ENCODE measurements at places on chromosomes 4 and X.

GRCh38 chr4:165873298-165874071 lies 448 bp downstream of the TLL1 start:
- no peak for DNase-seq

DNA sequence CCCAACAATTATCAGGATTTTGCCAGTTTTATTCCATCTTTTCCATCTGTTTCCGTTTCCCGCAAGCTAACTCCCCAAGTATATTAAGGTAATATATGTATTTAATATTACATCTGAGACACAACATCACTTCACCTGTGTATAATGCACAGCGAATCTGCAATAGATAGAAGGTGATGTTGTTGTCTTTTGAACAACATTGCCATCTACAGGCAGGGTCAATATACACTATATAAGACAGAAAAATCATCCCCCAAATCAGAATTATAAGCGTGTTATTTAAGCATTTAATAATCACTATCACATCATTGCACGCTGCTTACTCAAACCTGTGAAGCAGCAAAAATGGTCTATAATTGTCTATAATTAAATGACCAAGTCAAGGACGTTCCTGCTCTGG lies 1115.5 kb downstream of the NLGN4X start:
- no peak for DNase-seq

DNA sequence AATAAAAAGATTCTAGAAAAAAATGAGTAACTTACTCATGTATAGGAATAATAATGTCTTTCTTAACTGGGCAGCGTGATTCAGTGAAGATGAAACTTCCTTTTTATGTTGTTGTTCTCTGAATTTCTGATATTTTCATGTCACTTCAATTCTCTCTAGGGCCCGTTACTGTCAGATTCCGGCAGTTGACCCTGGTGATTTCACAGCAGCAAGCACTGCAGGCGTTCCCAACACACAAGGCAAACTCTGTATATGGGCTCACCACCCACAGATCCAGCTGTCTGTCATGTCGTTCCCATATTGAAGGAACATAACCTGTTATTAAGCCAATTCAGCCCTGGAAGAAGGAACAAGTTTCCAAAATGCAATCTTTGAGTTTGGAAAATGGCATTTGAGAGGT lies 288.3 kb upstream of the GALNTL6 start:
- no peak for DNase-seq

DNA sequence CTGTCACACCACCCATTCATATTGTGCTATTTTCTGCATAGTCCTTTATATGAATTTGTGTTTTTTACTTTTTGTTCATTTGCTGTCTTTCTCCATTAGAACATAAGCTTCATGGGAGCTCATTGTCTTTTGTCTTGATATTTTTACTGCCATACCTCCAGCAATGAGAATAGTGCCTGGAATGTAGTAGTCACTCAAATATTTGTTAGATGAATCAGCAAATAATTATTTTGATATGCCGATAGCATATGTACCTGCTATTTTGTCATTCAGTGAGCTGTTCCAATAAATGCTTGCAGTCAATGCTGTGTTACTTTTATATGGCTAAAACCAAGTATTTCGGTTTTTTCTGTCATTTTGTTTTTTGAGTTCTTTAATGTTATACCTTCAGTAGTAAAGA lies 43.5 kb upstream of the SLC25A31 start:
- no peak for DNase-seq

- no peak for DNase-seq
Observed at GRCh38 chrX:100964362-100964761, 5.1 kb upstream of the ARL13A start.

- DNase-seq, result no peak
Observed at GRCh38 chr4:100982345-100982744, 365.0 kb downstream of the PPP3CA start.

DNA sequence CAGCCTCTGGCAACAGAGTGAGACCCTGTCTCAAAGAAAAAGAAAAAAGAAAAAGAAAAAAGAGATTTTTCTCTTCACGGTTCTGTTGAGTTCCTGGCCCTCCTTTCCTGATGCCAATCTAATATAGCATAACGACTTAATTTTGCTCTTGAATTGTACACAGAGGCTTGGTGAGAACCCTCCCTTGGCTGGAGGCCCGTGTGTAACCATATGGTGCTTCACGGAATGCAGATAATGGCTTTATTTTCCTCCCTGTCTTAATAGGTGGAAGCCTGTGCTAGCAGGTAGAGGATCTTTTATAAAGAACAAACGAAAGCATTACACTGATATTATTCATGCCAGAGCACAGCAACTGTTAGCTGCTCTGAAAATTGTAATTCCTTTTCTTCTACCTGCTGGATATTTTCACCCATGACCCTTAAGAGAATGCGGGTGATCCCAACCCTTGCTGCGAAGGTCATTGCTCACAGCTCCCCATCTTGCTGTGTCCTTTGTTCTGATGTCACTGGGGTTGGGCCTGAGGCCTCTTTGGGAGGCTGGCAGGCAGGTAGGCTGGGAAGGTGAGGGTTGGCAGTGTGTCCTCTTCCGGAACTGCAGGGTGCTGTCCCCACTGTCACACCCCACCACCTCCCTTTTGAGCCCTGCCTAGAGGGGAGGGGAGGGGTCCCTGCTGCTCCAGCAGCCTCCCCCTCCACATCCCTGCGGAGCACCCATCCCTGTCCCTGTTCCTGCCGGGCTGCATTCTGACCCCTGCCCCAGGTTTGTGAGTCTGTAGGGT lies 83.8 kb upstream of the STOX2 start:
- no peak for DNase-seq

GRCh38 chrX:10620121-10620699 lies at the start of gene MID1:
MID1 (minus strand) TSS chrX:10620585; CDS start chrX:10567547, 53,038 bp downstream.
- peak; percentile 73 for DNase-seq

- DNase-seq, result no peak
Observed at GRCh38 chrX:23783589-23784469, 856 bp downstream of the SAT1 start.

- DNase-seq, result no peak
Observed at GRCh38 chrX:9133426-9133825, 99.5 kb upstream of the FAM9B start.

- no peak for DNase-seq
Observed at GRCh38 chrX:38796946-38797345, 4.3 kb upstream of the MID1IP1 start.

DNA sequence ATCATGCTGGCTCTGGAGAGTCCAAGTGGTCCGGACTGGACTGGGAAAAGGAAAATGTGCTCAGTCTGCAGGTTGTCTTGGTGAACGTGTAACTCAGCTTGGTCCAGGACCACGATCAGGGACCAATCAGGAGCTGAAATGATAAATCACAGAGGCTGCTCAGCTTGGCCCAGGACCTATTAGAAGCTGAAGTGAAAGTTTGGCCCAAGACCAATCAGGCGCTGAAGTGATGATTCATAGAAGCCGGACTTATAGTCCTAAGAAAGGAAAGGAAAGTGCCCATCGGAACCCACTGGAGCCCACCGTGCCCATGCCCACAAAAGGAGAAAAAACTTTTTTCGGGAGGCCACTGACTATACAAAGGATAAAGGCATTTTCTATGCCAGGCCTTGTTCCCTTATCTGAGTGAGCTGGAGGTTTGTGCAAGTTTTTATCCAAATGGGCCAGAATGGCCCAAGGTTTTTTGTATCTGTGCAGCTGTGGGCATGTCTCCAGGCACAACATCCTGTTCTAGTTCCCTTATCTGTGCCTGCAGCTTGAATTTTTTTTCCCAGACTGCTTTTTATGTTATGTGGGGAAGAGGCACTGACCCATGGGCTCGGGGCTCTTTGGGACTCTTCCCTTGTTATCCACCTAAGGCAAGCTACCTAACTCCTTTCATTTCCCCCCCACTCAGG lies 194.4 kb downstream of the FAM133A start:
- DNase-seq, result no peak

DNA sequence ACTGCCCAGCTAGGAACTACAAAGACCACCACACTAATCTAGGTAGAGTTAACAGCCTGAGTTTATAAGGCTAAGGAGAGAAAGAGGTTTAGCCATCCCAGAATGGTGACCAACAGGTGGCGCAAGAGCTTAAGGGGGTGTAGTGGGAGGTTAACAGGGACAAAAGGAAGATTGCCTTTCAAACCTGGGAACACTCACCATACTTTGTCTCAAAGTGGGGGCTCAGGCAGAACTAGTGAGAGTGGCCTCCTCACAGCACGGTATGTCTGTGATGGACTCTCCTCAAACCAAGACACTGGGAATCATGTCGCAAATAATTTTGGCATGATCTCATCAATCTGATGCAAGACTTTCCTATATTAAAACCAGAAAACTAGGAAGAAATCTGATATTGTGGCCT lies 23.4 kb downstream of the CCNI start:
- no peak for DNase-seq

DNA sequence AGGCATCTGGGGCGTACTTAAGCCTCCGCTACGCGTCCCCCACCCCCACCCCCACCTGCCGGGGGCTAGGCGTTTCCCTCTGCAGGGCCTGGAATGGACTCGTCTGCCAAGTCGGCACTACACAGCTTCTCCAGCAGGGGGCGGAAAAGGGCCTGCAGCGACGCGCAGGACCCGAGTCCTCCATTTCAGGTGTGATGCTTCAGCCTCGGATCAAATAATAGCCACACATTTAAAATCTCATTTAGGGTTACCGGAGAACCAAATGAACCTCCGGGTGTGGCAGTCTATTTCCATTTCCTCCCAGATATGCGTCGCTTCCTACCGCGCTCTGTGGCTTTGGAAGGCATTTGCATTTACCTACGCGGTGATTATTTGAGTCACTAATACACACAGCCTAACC lies 2.9 kb downstream of the PAK3 start:
- peak; percentile 65 for DNase-seq

DNA sequence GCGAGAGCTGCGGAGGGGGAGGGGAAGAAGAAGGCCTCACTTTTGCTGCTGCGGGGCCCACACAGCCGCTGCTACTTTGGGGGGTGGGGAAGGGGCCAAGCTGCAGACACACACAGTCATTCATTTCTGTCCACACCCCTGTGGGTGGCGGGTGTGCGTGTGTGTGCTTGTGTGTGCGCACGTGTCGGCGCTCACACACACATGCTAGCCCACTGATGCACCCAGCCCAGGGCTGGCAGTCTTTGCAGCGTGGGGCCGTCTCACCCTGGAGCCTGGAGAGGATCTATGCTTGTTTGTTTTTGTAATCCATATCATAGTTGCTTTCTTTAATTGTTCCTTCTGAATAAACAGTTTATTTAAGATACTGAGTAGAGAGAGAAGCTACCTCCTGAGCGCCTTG lies 4.0 kb downstream of the DUSP9 start:
- peak; percentile 19 for DNase-seq

DNA sequence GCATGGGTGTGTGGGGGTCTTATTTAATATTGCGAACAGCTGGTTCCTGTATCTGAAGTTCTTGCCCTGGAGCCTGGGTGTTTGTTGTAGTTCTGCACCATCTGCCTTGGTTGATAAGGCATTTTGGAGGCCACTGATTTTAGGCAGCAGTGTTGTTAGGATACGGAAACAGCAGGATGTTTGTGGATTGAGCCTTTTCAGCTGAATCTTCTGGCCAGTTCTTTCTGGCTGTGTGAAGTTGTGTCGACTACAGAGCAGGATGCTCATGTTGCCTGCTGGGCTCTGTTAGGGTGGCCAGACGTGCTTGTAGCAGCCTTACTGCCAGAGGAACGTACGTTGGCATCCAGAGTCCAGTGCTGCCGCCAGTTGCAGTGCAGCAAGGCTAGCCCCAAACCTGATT lies 134.2 kb downstream of the PTTG2 start:
- no peak for DNase-seq

DNA sequence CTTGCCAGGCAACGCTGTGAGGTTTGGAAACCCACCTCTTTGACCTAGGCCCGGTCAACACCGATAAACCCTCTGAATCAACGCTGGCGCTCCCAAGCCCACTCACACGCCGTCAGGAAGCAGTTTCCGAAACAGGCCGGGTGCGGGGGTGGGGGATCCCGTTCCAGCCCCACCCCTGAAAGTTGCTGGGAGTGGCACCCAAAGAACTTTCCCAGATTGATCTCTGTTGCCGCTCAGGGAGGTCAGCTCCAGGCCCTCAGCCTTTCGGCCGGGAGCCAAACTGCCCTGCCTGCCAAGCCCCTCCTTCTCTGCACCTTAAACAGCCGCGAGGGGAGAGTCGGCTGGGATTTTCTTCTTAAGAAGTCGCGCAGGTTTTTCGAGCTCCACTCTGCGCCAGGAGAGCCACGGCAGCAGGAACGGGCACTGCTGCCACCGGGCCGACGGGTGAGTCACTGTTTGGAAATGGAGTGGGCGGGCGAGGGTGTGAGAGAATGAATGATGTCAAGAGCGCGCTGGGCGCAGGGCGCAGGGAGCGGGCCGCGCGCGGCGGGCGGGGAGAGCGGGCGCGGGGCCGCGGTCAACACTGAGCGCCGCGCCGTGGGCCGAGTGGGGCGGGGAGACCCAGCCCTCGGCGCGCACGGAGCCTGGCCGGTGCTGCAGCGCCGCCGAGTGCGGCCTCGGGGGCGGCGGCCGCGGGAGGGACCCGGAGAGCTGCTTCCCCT lies at the start of gene SGMS2:
Gene SGMS2, plus strand, starts transcription at position 583 of the 722 bp plus-strand sequence. CDS start 70,622 bp downstream, outside the sequence.
- DNase-seq, result peak; percentile 95

DNA sequence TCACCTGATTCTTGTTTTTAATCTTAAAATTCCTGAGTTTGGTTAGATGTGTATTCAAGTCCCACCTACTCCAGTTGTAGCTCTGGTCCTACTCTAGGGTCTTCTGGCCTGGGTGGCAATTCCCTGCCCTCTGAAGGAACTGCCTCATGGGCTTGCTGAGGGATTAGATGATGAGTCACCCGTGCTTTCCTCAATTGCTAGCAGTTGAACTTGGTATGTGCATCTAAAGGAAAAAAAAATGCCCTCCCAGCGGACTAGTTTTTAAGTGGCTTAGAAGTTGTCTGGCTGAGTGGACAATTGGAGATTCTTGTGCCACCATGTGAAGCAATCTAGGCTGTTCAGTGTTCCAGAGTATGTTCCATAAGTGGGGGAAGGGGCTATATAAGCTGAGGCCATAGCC lies 127.0 kb downstream of the CCNG2 start:
- no peak for DNase-seq

DNA sequence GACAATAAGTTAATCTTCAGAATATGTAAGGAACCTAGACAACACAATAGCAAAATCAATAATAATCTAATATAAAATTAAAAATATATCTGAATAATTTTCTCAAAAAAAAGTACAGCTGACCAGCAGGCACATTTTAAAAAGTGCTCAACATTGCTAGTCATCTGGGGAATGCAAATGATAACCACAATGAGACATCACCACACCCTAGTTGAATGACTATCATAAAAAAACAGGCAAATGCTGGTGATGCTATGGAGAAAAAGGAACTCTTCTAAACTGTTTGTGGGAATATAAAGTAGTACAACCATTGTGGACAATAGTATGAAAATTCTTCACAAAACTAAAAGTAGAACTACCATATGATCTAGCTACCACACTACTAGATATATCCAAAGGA lies 956.9 kb upstream of the NDST4 start:
- no peak for DNase-seq
